ENCODE measurements at places on chromosomes 4 and X.

DNA sequence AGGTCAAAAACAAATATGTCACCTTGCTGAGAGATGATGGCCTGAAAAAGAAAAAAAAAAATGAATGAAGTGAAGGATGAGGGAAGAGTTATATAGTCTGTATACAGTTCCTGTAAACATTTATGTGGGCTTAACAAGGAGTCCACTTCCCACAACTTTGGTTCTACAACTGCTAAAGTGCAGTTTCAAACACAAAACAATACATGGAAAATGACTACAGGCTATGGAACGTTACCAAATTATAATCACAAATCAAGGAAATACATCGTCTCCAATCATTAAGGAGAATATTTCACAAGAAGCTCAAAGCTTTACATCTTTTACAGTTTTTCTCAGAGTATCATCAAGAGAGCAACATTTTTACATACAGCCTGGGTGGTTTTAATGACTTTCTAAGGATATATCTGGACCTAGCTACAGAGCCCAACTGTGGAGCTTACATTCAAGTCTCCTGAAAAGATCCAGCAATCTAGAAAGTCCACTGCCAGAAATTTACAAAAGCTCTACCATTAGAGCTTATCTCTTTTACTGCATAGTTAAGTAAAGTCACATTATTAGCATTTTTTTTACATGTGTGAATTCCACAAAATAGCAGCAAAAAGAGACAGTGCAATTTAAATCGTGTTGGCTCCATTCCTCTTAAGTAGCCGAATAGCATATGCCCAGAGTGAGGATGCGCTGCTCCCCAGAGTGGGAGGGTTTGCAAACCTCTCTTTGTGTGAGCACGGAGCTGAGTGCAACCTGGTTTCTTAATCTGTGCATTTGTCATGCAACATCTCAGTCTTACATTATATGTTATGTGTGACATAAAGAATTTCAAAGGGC lies 128.3 kb downstream of the MANBA start:
- no peak for DNase-seq

- DNase-seq = no peak
Measured at GRCh38 chrX:69178592-69178991, 13.3 kb upstream of the PJA1 start.

- DNase-seq = no peak
Measured at GRCh38 chr4:123802082-123802645, 405.6 kb downstream of the SPRY1 start.

- peak; percentile 76 for DNase-seq
Measured at GRCh38 chrX:1468250-1468772, 15.6 kb upstream of the ASMTL start.

- DNase-seq = no peak
Measured at GRCh38 chrX:15160558-15161095, 109.3 kb downstream of the ASB9 start.

- no peak for DNase-seq
Measured at GRCh38 chrX:11016728-11017127, 94.4 kb upstream of the HCCS start.

- DNase-seq = no peak
Measured at GRCh38 chrX:10990976-10991375, 120.2 kb upstream of the HCCS start.

GRCh38 chrX:108022491-108023089 lies 22.3 kb upstream of the VSIG1 start:
- no peak for DNase-seq

DNA sequence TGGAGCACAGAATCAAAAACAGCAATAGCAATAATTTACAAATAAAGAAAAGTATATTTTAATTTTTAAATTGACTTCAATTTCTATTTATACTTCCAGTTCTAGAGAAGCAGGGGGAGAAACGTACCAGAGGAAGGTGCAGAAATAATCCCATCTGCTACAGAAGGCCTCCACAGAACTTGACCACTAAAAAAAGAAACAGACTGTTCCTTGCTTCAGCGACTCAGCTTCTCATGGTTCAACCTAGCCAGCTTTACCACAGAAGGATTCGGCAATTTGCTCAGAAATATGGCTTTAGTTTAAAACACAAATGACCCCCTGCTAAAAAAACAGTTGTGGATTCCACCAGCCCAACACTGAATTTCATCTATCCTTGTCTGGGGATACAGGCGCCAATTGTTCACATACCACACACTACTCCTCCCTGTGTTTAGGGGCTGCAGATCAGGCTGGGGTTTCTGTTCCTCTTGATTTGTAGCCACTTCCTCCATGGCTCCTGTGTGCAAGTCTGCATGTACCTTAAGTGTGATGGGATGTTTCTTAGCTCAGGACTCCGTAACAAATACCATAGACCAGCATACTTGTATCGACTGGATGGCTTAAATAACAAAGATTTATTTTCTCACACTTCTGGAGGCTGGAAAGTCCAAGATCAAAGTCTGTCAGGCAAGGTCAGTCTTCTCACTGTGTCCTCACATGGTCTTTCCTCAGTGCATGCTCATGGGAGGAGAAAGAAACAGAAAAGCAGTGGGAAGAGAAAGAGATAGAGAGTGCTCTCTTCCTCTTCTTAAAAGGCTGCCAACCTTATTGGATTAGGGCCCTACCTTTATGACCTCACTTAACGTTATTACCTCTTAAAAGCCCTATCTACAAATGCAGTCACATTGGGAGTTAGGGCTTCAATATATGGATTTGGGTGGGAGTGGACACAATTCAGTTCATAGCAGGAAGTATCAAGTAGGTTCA lies 79.1 kb downstream of the AMOT start:
- no peak for DNase-seq

GRCh38 chr4:118972167-118972566 lies 83.5 kb downstream of the SYNPO2 start:
- DNase-seq = no peak

DNA sequence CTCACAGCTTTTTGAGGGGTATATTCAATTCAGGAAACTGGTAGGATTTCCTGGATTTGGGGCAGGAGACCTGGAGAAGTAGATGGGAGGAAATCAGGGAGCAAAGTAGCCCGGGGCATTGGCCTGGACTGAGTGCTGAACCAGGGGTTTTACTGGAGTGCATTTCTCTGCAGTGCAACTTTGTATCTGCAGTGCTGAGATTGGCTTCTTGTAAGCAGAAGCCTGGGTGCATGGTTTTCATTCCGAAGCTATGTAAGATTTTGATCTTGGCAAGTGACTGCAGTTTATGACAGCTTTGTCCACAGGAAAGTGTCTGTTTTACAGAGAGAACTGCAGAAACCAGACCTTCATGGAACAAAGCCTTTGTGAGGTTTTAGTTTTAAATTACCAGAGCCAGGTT lies 158.3 kb downstream of the SPCS3 start:
- no peak for DNase-seq

DNA sequence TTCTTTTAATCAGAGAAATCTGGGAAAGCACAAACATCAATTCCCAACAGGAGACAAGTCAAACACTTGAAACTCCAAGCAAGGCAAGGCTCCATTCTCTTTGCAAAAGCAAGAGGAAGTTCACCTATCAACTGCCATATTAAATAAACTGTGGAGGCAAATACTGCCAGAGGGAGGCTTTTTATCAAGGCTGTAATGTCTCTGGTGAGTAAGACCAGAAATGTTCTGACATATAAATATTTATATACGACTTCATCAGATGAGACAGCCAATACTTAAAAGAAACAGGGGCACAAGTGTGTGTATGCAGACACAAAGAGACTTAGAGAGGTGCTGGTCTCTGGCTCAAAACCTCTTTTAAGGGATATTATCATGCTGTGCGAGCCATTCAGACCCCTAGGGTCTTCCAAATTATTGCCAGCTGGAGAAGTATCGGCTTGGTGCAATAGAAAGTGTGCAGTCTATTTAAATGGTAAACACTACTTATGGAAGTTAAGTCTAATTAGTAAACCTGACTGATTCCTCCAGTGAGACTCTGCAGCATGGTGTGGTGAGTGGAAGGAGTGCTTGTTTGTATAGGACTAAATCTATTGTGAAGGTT lies 24.4 kb downstream of the DCX start:
- DNase-seq = no peak

GRCh38 chr4:20570981-20571715 lies 129.1 kb upstream of the PACRGL start:
- no peak for DNase-seq

DNA sequence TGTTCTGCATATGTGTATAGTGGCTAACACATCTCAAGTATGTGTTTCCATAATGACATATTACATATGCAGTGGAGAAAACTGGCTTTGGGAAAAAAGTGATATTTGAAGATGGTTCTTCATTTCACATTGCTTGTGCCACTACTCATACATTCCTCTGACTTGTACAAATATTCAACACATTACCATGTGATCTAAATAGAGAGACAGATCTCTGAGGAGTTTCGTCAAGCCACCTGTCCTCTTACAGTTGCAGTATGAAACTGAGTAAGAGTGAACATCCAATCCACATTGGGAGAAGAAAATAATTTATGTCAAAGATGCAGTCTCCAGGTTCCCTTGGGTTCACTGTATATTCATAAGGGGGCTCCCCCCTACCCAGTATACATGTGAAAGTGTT lies 123.9 kb downstream of the KDR start:
- no peak for DNase-seq

DNA sequence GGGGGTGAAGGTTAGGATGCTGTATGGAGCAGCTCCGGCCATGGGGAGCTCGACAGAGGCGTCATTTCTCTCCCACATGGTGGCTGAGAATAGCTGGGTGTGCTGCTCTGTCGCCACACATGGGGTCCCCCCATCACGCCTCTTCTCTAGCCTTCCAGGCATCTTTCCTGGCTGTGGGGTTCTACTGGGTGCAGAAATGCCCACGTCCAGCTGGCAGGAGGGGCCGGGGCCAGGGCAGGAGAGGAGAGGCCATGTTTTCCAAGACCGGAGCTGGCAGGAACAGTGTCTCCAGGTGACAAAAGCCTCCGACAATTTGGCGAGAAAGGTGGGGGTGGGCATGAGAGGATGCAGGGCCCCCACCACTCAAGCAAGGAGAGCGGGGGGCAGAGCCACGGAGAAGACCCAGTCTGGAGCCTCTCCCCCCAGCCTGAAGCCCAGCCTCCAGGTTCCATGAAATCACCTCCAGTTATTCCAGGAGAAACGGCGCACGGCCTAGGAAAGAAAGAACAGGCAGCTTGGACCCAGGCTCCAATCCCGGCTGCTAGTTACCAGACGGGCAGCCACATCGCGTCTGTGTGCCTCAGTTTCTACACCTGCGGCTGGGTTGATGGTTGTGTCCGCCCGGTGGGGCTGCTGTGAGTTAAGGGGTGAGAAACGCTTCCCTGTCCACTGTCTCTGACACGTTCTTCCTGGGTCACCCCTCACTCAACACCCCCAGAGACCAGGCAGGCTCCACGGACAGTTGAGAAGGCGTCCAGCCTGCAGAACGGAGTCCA lies 27.4 kb upstream of the SPON2 start:
- peak; percentile 16 for DNase-seq

- no peak for DNase-seq
Measured at GRCh38 chr4:81452452-81453006, 19.2 kb downstream of the RASGEF1B start.

DNA sequence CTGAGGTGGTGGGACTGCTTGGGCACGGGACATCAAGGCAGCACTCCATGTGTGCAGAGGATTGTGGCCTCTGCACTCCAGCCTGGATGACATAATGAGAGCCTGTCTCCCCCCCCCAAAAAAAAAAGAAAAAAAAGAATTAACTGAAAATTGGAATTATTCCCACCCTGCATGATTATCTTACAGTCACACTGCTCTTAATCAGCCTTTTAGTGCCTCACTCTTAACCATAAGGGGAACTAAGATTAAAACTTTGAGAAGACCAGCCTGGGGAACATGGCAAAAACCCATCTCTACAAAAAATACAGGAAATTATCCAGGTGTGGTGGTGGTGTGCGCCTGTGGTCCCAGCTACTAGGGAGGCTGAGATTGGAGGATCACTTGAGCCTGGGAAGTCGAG lies 94.6 kb downstream of the UBE2K start:
- no peak for DNase-seq

DNA sequence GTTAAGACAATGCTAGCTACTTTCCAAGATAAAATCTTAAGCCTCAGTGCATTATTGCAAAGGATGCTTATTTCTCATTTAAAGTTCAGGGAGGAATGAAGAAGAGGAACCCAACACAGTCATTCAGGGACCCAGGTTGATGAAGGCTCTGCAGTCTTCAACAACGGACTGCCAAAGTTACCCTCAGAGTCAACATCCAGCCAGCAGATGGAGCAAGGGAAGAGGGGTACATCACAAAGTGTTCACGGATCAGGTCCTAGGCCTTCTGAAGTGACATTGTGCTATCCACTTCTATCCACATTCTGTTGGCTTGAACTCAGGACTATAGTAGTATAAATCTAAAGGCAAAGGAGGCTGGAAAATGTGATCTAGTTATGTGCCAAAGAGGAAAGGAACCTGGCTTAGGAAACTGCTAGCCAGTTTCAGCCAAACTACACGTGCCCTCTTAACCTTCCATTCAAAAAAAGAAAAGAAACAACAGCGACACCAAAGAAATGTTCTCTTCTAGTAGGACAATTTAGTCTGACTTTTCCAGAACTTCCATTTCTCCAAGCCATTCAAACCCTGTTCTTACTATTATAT lies 28.8 kb downstream of the NKX6-1 start:
- DNase-seq = no peak

DNA sequence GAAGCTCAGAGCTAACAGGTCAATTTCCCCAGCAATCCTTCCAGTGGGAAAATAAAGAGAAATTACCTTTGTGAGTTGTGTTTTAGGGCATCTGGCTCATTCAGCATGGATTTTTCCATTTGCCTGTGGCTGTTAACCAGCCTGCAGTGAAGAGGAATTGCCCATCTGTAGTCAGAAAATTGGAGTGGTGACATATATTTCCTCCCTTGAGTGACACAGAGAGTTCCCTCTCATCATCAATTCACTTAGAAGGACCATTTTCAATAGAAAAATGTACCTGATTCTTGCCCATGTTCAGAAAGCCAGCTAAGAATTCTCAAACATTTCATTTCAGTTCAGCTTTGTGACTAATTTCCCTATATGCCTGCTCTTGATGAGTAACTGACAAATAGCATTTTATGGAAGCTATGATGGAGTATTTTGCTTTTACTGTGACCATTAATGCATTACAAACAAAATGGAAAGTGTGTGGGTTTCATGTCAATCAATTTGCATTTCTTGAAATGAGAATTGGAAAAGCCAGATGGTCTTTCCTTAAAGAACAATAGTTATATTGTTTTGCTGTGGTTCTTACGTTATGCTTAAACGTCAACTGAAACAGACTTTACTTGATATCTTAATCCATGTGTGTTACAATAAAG lies 155.8 kb downstream of the NWD2 start:
- DNase-seq = no peak

GRCh38 chrX:41236629-41237028 lies 97.3 kb upstream of the DDX3X start:
- no peak for DNase-seq

DNA sequence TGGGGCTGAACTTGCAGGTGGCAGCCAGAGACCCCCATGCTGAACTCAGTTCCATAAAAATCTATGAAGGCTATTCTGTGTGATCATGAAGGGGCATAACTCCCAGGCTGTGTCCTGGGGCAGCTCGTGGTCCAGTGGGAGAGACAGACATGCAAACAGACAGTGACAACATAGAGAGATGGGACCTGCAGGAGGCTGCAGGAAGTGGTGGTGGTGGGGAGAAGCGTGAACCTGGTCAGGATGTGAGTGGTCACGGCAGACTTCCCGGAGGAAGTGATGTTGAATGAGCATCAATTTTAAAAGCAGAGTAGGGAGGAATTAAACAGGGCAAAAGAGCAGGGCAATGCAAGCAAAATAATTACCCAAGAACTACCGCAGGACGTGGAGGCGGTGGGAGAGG lies 23.2 kb upstream of the SORCS2 start:
- no peak for DNase-seq

- DNase-seq = no peak
Measured at GRCh38 chr4:20805716-20806115, 105.5 kb downstream of the PACRGL start.
